ENCODE measurements at places on chromosomes 11 and 22. TPM values are rescaled to one million over a fixed set of nuclear protein-coding genes. Genes with fewer than 3 reads are reported as not detected.

The OLFML1 gene
- not detected for total RNA-seq

GRCh38 chr22:35400501-35400790, 506 bp downstream of the MCM5 start:
- DNase-seq = no peak

- DNase-seq = no peak
These were observed 24.0 kb downstream of the TBX1 start for GRCh38 chr22:19784384-19785175.

GRCh38 chr11:130710497-130711012, 205.7 kb downstream of the SNX19 start:
- DNase-seq = no peak

DNA sequence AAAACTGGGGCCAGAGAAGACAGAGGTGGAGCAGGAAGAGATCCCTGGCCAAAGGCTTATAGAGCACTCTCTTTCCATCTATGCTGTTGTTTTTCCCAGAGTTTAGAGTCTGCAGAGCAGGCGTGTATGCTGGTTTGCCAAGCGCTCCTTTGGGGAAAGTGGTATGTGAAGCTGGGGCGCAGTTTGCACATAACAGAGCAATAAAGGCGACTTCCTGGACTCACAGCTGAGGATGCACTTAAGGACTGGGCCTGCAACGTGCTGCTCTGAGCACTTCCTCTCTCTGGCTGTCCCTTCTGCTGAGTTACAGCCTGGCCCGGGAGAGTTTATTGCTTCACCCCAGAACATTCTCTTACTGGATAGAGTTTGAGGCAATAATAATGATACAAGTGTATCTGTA, 41.7 kb downstream of the THAP12 start:
- no peak for DNase-seq
